ENCODE measurements at places on chromosomes 7 and 10.

DNA sequence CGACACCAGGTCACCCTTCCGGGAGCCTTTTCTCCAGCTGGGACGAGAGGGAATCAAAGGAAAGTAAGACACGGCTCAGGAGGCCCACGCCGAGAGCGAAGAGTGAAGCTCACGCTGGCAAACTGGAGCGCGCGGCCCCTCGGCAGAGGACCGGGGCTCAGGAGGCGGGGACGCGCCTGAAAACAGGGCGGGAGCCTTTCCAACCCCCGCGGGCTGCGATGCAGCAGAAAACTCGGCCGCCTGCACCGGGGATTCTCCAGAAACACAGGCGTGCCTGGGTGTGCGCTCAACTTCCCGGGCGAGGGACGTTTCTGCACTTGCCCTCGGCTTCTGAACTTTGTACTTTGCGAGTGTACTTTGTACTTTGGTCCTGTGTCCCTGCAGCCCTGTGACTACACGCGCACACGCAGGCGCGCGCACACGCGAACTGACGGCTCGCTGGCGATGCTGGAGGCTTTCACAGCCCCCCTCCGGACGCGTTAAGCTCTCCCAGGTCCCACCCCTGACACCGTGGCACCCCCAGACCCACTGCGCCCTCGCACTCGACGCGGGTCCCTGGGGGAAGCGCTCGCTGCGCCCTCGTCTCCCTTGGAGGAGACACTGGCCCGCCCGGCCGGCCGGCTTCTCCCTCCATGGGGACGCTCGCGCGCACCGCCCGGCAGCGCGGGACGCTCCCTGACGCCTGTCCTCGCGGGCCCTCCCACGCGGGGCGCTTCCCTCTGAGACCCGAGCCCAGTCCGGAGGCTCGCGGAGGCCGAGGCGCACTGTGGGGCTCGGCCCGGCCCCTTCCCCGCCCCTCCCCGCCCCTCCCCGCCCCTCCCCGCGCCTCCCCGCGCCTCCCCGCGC is 588 bp upstream of the PAOX start:
- peak; percentile 48 for DNase-seq

- no peak for DNase-seq
These were observed 56.2 kb downstream of the JMJD1C start for GRCh38 chr10:63409465-63410027.

DNA sequence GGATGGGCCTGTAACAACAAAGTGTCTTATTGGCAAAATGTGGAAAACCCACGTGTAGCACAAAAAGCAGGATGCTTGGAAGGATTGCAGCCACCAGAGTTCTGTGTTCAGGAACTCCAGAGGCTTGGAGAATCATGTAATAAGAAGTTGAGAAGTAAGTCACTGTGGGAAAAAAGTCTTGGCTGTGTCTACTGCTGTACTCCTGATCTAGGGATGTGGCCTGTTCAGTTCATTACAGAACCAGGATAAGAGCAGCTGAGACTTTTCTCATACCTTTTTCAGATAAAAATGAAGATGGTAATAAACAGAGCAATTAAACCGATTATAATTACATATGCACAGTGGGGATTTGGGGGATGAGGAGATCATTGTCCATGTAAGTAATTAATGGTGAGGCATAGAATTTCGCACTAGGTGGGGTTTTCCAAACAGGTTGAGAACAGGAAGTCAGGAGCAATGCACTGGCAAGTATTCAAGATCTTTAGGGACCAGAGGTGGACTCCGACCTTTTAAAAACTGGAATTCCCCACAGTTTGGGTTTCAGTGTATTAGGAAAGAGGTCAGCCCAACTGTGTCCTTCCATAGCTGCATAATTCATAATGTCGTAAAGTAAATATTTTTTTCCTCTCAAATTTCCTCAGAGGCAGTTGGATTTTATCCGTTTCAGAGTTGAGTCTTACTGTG is 281.7 kb downstream of the FRMD4A start:
- DNase-seq: no peak

DNA sequence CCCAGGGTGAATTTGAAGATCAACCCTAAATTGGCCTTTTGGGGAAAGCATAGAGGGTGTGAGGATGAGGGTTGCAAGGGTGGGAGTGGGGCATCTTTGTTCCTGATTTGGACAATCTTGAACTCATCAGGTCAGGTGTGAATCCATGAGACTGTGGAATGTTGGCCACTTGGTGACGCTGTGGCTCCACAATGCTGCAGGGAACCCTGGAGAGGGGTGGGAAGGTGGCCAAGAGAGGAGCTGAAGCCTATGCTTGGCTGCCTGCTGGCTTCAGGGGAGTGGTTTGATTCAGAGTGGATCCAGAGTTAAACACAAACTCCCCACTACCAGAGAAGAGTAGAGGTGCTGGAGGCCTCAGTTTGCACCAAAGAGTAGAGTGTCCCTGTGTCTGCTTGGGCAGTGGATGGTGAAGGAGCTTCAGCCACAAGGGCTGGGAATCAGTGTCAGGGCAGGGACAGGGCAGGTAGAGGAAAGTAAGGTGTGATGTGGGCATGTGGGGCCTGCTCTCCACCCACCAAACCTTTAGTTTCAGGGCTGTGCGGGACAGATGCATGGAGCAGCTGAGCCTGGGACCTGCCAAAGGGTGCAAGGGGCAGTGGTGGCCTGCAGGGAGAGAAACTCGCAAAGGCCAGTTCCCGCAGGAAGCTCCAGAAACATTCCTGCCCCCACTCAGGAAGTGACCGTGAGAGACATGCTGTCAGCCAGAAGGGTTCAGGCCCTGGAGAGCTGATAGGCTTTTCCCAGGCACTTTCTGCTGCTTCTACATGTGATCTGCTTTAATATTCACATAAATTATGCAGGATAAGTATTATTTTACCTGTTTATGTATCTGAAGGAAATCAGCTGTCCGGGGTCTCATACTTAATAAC is 81.0 kb upstream of the PRSS58 start:
- DNase-seq: peak; percentile 10

- DNase-seq: no peak
These were observed 22.2 kb downstream of the AZGP1 start for GRCh38 chr7:99953649-99954048.

DNA sequence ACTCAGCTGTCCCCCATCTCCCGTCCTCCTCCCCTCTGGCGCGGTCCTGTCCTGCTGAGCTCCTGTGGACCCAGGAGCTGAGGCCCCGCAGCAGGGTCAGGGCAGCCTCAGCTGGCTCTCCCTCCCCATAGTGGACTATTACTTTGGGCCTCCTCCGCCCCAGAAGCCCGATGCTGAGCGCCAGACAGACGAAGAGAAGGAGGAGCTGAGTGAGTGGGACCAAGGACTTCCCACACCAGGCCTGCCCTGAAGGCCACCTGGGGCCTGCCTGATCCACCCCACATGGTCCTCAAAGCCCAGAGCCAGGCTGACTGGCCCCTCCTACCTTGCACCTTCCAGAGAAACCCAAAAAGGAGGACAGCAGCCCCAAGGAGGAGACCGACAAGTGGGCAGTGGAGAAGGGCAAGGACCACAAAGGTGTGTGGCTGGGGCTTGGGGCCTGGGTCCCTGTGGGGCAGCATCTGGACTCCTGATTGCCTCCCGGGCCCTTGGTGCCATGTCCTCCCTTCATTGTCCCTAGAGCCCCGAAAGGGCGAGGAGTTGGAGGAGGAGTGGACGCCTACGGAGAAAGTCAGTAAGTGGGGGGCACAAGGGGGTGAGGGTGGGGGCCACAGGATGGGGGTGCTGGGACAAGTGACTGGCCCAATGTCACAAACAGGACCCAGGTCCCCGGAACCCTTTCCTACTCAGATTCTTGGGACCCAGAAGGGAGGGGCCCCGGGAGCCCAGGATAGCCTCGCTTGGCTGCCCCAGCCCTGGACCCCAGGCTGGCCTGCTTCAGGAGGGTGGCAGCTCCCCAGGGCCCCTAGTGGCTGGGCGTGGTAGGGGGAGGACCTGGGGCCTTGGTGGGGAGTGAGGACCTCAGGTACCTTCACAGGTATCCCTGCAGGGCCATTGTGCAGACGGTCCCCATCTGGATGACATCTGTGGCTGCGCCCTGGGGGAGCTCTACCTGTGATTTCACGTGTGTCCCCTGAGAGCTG is 4.9 kb downstream of the AEBP1 start:
- no peak for DNase-seq

- DNase-seq: no peak
These were observed 5.8 kb upstream of the AGR2 start for GRCh38 chr7:16810573-16810972.

GRCh38 chr7:152176797-152177196 is 151.3 kb downstream of the GALNT11 start:
- no peak for DNase-seq

DNA sequence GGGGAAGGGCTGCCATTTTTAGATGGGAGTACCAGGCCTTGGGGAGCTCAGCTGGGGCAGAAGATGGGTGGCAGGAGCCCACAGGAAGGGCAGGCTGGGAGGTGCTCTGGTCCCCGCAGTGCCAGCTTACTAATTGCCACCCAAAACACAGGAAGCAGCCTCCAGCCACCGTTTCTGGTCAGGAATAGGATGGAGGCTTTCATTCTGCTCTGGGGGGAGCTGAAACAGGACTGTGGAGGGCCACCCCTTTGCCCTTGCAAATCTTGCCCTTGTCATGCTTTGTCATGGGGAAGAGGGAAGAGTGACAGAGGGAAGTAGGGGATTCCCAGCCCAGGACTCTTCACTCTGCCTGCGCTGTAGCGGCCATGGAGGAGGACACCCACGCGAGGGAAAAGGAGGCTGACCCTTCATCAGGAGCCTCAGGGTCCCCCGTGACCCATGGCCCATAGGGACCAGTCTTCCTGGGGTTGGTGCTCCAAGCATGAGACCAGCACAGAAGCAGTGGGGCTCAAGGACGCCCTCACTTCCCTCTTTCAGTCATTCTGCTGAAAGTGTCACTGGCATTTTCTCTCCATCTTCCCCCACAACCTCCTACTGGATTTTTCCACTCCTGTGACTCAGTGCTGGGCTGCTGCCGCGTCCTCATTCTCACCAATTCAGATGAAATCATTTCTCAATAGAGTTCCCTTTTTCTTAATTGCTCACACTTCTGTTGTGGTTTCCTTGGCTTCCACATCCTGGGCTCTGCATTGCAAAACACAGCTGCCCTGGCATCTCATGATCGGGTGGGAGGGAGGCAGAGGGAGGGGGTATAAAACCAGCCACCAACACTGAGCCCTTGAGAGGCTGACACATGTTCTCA is 61.9 kb downstream of the MKI67 start:
- peak; percentile 63 for DNase-seq

- DNase-seq: no peak
These were observed 43.7 kb downstream of the PPP1R3C start for GRCh38 chr10:91589015-91589657.

DNA sequence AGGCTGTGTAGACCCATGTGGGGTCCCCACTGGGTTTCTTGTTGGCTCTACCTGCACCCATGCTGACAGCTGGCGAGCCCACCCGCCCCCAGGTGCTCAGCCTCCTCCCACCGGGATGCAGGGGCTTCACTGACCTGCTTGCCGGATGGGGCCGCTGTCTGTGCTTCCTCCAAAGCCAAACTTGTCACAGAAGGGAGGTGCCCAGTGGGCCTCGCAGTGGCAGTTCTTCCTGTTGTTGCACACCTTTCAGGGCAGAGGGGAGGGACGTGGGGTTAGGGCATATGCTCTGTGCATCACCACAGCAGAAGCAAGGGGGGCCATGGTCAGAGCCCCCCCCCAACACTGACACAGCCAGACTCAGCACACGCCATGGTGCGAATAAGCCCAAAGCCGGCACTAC is 146.5 kb downstream of the FANK1 start:
- no peak for DNase-seq

GRCh38 chr10:29980084-29980483 is 79.3 kb downstream of the JCAD start:
- DNase-seq: no peak

GRCh38 chr10:1199897-1200721 is 143.9 kb downstream of the WDR37 start:
- no peak for DNase-seq

DNA sequence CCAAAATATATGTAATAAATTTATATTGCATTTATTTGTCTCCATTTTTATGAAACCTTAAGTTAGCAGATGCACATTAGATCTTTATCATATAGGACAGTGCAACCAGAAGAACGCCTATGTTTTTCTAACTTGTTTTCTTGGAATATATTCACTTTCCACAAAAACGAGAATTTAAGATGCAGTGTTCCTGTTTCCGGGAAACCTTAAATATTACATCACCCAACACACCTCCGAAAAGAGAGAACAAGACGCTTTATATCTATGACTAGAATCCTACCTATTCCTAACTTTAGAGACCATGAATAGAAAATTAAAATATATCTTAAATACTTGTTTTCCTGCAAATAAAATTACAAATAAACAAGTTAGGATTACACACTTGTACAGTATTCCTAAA is 1.9 kb downstream of the EZH2 start:
- DNase-seq: no peak

DNA sequence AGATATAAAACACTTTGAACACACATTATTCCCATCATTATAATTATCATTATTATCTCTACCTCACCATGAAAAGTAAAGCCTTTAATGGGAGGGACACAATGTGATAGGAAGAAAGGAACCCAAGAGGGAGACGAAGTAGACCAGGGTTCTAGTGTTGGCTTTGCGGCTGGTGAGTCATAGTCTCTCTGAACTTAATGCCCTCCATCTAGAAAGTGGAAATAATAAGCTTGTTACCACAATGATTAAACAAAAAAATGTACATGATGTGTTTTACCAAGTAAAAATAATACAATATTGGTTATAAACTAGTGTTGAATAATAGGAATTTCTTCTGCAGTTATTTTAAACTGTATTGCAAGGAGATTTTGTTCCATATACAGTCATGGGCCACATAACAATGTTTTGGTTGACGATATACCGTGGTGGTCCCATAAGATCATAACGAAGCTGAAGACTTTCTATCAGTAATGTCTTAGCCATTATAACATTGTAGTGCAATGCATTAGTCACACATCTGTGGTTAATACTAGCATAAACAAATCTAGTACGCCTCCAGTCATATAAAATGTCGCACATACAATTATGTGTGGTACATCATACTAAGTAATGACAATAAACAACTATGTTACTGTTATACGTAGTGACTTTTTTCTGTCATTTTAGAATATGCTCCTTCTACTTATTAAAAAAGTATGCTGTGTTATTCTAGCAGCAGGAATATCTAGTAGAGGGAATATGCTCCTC is 450.6 kb upstream of the SORCS1 start:
- no peak for DNase-seq

DNA sequence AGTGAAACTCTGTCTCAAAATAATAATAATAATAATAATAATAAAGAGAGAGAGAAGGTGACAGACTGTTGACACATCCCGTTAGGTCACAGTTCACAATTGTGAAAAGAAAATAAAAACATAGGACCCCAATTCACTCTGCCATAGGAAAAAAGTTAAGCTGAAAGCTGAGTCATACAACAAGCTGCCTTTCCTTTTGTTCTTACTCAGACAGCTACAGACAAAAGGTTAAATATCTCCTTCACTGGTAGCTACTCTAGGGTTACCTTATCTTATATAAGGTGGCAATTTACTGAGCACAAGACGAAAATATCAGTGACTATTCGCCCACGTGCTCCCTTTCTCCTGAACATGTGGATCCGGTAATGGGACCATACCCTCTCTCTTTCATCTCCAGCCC is 17.5 kb downstream of the TUBAL3 start:
- DNase-seq: no peak

Measured in effector CD4-positive, alpha-beta T cell (primary cell).